ENCODE measurements at places on chromosomes 12 and 14. TPM values are rescaled to one million over a fixed set of nuclear protein-coding genes. Genes with fewer than 3 reads are reported as not detected.

Gene CCDC198
- total RNA-seq: not detected

DNA sequence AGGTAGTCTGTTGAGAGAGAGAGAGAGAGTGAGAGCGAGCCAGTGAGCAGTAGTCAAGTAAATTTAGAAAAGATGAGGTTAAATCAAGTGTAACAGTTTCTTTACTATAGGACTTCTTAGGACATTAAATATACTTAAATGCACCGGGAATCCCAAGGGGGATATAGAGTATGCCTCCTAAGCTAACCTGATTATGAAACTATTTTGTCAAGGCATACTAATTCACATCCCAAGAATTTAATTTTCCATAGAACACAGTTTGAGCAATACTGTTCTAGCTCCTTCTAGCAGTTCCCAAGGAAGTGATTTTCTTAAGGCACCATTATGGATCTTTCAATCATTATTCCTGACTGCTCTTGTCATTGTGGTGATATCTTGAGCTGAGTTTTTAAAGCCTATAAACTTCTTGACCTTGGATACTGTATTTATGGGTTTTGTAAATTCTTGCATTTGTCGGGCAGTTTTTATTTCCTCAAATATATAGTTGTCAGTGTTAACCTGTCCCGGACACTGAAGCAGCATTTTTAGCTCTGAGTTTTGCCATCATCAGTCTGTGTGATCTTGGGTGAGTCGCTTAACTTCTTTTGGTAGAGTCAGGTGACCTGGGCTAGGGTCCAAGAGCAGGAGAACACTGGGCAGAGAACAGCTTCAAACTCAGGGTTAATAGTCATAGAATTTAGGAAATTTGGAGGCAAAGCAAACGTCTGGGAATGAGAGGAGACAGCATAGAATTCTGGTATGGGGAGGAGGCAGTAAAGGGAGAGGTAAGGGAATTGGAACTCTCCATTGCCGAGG, 196.5 kb upstream of the FRMD6 start:
- no peak for DNase-seq

Gene CMA1
- 4.4 TPM for total RNA-seq

DNA sequence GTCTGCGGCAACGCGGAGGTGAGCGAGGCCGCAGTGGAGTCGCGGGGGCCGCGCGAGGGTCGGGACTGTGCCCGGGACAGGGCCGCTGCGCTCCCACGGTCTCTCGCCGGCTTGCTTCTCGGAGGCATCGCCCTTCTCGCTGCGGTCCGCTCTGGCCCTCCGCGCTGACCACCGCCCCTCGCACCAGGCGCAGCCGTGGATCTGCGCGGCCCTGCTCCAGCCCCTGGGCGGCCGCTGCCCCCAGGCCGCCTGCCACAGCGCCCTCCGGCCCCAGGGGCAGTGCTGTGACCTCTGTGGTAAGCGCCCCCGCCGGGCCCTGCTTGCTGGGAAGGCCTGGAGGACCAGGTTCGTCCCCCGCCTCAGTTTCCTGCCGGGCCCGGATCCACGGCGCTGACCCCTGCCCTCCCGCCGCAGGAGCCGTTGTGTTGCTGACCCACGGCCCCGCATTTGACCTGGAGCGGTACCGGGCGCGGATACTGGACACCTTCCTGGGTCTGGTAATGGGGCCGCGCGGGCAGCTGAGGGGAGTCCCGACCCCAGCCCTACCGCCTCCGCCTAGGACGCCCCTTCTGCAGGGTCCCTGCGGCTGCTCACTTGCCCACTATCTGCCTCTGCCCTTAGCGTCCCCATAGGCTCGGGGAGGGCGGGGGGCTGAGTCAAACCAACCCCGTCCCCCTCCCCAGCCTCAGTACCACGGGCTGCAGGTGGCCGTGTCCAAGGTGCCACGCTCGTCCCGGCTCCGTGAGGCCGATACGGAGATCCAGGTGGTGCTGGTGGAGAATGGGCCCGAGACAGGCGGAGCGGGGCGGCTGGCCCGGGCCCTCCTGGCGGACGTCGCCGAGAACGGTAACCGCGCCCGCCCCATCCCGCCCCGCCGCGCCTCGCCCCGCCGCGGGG, 7.0 kb downstream of the AMN start:
- no peak for DNase-seq

DNA sequence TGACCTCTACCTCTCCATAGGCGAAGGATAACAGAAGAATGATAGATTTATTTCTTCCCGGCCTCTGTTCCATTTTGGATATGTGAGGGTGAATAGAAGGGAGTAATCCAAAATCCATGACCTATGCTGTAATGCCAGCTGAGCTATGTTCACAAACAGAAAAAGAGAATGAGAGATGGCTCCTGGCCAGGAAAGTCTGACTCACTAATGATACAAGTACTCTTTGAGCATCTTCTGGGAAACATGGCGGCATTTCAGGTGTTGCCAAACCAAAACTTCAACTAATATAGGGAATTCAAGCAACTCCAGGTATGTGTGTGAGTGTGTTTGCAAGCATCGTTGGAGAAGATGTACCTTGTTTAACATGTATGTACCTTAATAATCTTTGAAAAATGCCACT, 55.1 kb downstream of the MED13L start:
- DNase-seq: peak; percentile 41

Gene GPR84
- total RNA-seq: 0.50 TPM

- DNase-seq: no peak
Measured at GRCh38 chr12:112611908-112612307, 179.6 kb upstream of the RPH3A start.

- no peak for DNase-seq
Measured at GRCh38 chr12:8156416-8156815, 399 bp upstream of the ZNF705A start.

- no peak for DNase-seq
Measured at GRCh38 chr14:103861413-103862392, 14.3 kb upstream of the PPP1R13B start.

- no peak for DNase-seq
Measured at GRCh38 chr12:131101703-131102492, 148.2 kb downstream of the ADGRD1 start.

GRCh38 chr12:83049306-83049705, 362.6 kb downstream of the TMTC2 start:
- no peak for DNase-seq

Gene C12orf50
- total RNA-seq: not detected

DNA sequence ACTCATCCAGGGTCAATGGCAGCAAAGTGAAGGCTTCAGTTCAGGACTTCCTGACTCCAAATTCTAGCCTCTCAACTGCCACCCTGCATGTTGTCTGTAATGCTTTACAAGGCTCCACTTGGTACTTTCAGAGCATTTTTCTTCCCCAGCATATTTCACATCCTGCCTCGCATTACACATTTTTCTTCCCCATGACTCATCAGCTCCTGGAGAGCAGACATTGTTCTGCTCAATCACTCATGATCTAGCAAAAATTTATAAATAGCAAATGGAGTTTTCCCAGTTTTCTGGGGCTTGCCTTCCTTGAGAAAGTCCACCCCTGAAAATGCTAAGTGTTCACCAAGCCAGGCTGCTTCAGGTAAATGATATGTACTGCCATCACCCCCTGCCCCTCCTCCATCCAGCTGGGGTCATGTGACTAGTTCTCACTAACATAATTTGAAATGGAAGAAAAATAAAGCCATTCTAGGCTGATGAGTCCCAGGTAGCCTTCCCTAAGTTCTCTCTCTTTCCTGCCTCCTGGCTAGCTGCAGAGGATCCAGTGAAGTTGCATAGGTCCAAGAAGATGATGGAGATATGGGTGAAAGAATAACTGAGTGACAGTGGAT, 69.4 kb downstream of the ARMH4 start:
- no peak for DNase-seq

GRCh38 chr12:102958073-102958829, 777 bp downstream of the ASCL1 start:
- no peak for DNase-seq

Gene ERBB3
- total RNA-seq: 188 TPM

- peak; percentile 79 for DNase-seq
Measured at GRCh38 chr12:16347391-16348298, at the start of gene MGST1. Gene MGST1 (plus strand): TSS chr12:16347645. CDS start chr12:16354253, 6,608 bp downstream.

- DNase-seq: no peak
Measured at GRCh38 chr14:43803076-43803689, 703.9 kb downstream of the FSCB start.

Gene TAS2R19
- 2.9 TPM for total RNA-seq

Gene MSRB3
- total RNA-seq: 20.4 TPM

Gene ATL1
- total RNA-seq: 12.6 TPM

Data from left colon (tissue), 2 donors.